T-helper 17 cell (primary cell): ENCODE measurements at places on chromosomes 7 and 10. TPM values are rescaled to one million over a fixed set of nuclear protein-coding genes. Genes with fewer than 3 reads are reported as not detected.

ACTL6B gene
- not detected for total RNA-seq

HOXA11 gene
- total RNA-seq, result not detected

PMS2 gene
- 11.3 TPM for total RNA-seq

MASTL gene
- total RNA-seq, result 26.4 TPM

LGI1 gene
- total RNA-seq, result not detected

JAKMIP3 gene
- total RNA-seq, result 0.39 TPM

ANKRD2 gene
- total RNA-seq, result not detected
